ENCODE measurements at places on chromosomes 4 and X.
A peak's percentile ranks its signal among the peaks of the same experiment; 100 is the strongest.

GRCh38 chr4:179200681-179201080 lies 1758.4 kb upstream of the AGA start:
- DNase-seq = no peak

DNA sequence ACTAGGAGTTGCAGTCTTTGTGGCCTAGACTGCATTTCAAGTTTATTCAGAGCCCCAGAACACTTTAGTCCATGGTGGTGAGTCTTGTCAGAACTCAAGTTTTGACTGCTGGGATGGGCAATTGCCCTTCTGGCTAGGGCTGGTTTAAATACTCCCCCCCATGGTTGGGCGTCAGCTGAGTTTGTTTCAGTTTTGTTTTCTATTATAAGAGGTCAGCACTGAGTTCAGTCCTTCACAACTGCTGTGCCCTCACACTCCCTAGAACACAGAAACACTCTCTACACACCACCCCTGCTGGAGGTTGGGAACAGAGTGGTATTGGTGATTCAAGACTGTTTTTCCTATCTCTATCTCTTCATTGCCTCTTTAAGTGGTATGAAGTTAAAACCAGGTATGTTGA lies 217.0 kb downstream of the GUCY2F start:
- DNase-seq = no peak

- no peak for DNase-seq
Observed at GRCh38 chr4:100257567-100257966, 67.3 kb upstream of the DDIT4L start.

GRCh38 chrX:28581522-28581921 lies 5.7 kb upstream of the IL1RAPL1 start:
- no peak for DNase-seq

DNA sequence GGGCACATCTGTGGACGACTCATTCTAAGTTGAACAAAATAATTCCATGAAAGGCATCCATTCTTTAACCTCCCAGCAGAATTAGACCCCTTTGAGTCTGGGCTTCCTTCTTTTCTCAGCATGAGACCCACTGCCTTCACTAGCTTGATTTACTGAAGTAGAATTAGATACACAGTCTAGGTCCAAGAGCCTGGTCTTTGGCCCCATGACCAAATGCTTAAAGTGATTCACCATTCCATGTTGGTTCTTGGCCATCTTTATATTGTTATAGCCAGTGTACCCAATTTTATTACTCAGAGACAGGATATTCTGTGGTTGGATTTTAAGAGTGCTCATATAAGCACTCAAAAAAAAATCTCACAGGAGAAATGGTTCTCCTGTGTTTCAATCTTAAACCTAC lies 155.3 kb upstream of the GPC4 start:
- no peak for DNase-seq

DNA sequence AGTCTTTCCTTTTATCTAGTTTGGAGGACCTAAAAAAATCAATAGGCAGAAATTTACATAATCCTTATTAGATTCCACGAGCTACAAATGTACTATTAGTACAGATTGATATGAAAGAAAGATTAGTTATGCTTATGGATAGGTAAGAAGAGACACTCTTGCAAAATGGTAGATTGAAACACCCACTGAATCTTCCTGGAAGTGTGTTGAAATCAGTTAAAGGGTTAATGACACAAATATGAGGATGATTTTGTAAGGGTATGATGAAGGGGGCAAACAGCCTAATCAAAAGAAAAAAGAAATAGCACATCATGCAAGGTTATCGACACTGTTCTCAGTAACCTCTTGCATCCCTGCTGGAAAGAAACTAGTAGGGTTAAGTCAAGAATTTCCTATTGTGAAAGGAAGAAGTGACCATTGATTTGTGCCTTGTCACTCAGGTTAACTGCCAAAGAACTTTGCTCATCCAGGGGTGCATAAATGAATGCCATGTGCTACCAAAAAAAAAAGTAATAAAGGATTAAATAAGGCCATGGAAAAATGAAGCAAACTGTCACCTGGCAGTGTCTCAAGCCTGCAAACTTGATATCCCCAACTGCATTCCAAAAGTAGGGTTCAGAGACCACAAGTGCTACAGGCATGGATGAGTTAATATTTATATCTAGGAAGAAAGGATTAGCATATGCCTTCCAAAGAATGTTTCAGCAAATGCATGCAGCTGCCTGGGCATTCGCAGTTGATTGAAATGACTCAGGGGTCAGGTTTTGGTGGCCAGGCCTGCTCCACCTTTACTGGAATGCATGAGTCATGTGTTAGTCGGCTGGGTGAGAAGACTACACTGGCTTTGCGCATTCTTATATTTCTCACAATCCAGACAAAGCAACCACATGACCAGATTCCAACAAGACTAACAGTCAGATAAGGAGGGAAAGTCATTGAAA lies 78.3 kb upstream of the ATXN3L start:
- DNase-seq = no peak

DNA sequence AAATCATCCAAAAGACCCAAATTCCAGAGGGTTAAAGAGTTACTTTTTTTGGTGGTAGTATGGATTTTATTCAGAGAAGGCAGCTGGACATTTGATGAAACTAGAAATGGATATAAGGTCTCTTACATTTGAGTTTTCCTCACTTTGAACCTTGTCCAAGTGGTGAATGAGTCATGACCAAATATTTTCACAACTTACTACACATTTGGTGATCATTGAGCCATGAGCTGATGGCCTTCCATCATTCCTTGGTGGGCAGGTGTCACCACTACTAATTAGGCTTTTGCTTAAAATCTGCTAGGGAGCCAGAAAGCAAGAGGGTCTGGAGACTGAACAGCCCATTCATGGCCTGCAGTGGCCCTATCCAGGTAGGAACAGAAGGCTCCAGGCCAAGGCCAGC lies 620.2 kb upstream of the INTU start:
- no peak for DNase-seq

DNA sequence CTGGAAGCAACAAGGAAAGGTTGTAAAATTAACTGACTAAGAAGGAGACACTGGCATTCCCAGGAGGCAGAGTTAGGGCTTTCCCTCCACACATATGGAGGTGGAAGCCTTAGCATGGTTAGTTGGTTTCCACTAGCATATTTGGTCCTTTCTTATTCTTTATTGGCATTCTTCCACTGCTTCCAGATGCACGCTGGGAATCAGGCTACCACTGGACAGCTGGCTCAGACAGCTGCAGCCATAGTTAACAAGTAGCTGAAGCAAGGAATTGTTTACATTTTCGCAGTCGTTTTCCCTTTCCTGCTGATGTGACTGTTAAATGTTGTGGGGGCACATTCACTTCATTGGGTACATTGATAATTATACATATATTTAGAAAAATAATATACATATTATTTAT lies 169.2 kb downstream of the GRIA2 start:
- DNase-seq = no peak

DNA sequence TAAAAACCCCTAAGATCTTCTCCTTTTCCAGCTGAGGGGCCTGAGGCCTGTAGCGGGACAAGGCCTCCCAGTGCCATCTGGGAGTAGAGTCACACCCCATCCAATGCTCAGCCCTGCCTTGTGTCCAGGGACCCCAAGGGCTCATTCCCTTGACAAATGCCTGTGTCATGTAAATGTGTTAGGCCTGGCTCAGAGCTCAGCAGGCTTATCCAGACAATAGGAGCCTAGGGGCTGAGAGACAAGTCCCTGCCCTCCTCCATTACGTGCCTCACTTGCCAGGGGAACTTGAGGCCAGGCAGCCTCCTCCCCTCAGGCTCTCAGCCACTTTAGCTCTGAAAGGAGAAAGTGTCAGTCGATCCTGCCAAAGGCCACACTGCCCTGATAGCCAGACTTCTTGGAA lies 166.8 kb upstream of the MAMLD1 start:
- no peak for DNase-seq

GRCh38 chrX:121671649-121672048 lies 624.2 kb downstream of the GLUD2 start:
- DNase-seq = no peak

- no peak for DNase-seq
Observed at GRCh38 chr4:139783741-139784484, 118.3 kb downstream of the MGST2 start.

- DNase-seq = no peak
Observed at GRCh38 chr4:53646795-53647194, 55.5 kb upstream of the LNX1 start.

GRCh38 chrX:119529345-119530276 lies 35.6 kb downstream of the STEEP1 start:
- no peak for DNase-seq

GRCh38 chr4:70637239-70637913 lies 8.8 kb downstream of the ENAM start:
- no peak for DNase-seq

GRCh38 chr4:78129383-78130108 lies 72.4 kb downstream of the FRAS1 start:
- DNase-seq = no peak

DNA sequence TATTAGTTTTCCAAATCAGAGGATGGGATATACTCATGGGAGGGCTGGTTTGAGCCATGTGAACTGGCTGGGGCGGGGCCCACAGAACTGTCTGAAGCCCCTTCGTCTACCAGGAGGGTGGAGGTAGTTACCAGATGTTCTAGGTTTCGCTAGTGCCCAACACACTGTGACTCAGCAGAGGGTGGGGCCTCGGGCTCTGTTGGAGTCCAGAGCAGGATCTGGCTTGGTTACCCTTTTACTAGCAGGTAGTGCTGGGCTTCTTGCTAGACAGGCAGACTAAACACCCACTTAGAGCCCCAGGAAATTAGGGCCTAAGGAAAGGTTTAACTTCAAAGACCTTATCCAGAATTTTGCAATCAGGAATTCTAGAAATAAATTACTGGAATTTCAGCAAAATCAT lies 56.2 kb upstream of the CHRDL1 start:
- no peak for DNase-seq

GRCh38 chrX:63350465-63350877 lies 661 bp downstream of the SPIN4 start:
- no peak for DNase-seq

DNA sequence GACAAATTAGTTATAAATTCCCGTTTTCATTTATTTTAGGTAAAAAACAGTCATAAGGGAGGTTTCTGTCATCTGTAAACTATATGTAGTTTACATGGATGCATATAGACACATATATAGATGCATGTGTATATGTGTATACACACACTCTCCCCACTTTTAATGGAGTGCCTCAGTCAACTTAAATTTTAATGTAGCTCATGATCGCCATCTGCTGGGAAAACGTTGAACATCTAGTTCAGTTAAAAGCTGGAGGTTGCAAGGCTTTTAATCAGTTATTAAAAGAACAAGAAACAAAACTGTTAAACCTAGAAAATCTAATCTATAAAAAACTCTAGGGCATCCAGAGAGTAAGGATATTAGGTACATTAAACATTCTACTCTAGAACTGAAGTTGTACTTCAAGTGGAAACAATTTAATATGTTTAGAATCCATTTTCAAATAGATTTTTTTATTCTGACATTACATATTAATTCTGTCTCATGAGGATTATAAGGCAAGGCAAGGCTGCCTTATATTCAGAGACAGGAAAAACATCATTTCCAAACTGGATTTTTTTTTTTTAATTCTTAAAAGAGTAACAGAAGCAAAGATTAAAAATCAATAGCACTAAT lies 122.6 kb downstream of the SHISA3 start:
- peak; percentile 16 for DNase-seq

- DNase-seq = no peak
Observed at GRCh38 chr4:13118633-13119032, 365.5 kb downstream of the RAB28 start.

GRCh38 chr4:52250154-52250553 lies 199.1 kb downstream of the SPATA18 start:
- no peak for DNase-seq

DNA sequence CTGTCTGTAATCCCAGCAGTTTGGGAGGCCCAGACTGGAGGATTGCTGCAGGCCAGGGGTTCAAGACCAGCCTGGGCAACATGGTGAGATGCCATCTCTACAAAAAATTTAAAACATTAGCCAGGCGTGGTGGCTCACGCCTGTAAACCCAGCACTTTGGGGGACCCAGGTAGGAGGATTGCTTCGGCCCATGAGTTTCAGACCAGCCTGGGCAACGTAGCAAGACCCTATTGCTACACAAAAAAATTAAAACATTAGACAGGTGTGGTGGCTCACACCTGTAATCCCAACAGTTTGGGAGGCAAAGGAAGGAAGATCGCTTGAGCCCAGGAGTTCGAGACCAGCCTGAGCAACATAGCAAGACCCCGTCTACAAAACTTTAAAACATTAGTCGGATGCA lies 1.3 kb downstream of the DHRSX start:
- no peak for DNase-seq

DNA sequence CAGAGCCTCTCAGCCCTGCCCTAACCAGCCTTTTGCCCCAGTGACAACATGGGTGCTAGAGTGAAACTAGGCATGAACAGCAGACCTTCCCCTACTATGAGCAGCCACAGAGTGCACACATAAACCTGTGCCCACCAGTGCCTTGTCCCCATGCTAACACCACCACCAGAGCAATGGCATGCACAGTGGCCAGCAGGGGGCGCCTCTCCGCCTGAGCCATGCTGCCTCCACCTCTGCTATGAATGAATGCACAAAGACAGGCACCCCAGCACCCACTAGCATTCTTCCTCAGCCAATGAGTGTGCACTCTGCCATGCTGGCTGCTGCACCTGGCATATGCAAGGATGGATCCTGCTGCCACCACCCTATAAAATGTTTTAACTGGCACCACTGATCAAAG lies 286.9 kb upstream of the FGF16 start:
- no peak for DNase-seq

GRCh38 chrX:134026565-134027311 lies 41.3 kb upstream of the GPC3 start:
- peak; percentile 8 for DNase-seq

DNA sequence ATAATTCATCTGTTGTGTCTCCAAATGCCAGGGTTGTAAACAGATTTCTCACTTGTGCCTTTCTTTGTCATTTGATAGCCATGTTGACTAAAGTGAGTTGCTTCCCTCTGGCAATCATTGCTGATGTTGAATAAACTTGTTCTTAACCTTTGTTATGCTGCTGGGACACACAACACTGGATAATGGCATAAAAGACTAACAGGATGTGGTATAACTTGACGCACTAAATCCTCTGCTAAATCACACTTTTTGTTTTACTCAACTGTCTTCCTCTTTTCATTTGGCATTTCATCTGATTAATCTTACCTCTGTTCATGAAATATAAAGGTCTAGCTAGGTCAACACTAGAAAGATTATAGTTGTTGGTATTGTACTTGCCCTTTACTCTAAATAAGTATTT lies 17.6 kb upstream of the CXCL5 start:
- DNase-seq = no peak

DNA sequence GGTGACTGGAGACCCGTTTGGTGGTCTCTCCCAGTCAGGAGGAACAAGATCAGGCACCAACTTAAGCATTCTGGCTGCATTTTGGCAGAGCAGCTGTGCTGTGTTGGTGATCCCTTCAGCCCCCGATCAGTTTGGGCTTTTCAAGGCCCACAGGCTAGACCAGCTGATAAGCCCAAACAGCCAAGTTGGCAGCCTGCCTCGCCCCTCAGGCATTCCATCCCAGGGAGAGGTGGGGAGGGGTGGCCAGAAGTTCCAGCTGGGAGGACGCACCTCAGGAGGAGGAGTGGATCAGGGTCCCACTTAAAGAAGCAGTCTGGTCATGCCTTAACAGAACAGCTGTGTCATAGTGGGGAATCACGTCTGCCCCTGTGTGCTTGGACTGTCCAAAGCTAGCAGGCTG lies 105.8 kb downstream of the CHIC1 start:
- no peak for DNase-seq

- no peak for DNase-seq
Observed at GRCh38 chr4:139622901-139623381, 42.7 kb upstream of the MGST2 start.

- no peak for DNase-seq
Observed at GRCh38 chrX:53374923-53375322, 47.5 kb downstream of the SMC1A start.

- DNase-seq = peak; percentile 72
Observed at GRCh38 chr4:2412885-2413716, 5.3 kb downstream of the ZFYVE28 start.

Data from activated T-cell treated with anti-CD3 and anti-CD28 coated beads for 24 hours (primary cell).